ENCODE measurements at places on chromosomes 1 and 21.
A peak's percentile ranks its signal among the peaks of the same experiment; 100 is the strongest.

- DNase-seq = no peak
Measured at GRCh38 chr1:82287556-82287955, 486.8 kb downstream of the ADGRL2 start.

- DNase-seq = no peak
Measured at GRCh38 chr1:113683384-113684152, 75.7 kb downstream of the PHTF1 start.

GRCh38 chr1:206512058-206512850, 4.9 kb downstream of the RASSF5 start:
- DNase-seq = no peak

DNA sequence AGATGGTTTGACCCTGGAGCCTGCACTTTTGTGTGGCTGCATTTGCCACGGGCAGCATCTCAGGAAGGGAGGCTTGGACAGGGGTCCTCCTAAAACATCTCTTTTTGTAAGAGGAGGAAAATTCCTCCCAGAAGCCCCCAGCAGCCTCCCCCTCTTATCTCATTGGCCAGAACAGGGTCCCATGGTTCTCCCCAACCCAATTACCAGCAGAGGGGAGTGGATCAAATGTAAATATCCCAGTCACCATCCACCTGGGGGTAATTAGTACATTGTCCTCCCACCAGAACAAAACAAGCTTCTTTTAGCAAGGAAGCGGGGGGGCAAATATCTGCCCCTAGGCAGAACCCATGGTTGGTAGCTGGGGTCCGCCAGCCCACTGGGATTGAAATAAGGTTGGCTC, 44.7 kb upstream of the TENT5B start:
- no peak for DNase-seq

- no peak for DNase-seq
Measured at GRCh38 chr1:79575424-79575823, 568.9 kb upstream of the ADGRL4 start.

GRCh38 chr1:47951026-47951425, 46.2 kb downstream of the TRABD2B start:
- peak; percentile 74 for DNase-seq

DNA sequence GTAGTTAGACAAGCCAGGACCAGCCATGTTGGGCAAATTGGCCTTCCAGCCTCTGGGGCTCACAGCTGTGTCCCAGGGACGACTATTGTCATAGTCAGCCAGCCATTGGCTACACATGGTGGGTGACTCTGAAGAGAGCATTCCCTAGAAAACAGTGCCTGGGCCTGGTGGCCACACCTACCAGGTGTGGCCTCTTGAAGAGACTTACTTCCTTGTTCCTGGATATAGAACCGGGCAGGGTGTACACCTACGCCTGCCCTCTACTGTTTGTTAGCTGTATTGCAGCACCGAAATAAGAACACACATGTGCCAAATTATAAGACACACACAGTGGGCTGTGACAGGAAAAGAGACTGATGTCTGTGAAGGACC, 134.6 kb upstream of the ARHGEF16 start:
- no peak for DNase-seq
